Fibroblast of skin of right quadriceps (primary cell): ENCODE measurements at places on chromosomes 5 and 9.

GRCh38 chr5:170327168-170327567, 29.6 kb upstream of the LCP2 start:
- DNase-seq, result no peak

GRCh38 chr5:17064241-17064640, 128.2 kb upstream of the MYO10 start:
- no peak for DNase-seq

DNA sequence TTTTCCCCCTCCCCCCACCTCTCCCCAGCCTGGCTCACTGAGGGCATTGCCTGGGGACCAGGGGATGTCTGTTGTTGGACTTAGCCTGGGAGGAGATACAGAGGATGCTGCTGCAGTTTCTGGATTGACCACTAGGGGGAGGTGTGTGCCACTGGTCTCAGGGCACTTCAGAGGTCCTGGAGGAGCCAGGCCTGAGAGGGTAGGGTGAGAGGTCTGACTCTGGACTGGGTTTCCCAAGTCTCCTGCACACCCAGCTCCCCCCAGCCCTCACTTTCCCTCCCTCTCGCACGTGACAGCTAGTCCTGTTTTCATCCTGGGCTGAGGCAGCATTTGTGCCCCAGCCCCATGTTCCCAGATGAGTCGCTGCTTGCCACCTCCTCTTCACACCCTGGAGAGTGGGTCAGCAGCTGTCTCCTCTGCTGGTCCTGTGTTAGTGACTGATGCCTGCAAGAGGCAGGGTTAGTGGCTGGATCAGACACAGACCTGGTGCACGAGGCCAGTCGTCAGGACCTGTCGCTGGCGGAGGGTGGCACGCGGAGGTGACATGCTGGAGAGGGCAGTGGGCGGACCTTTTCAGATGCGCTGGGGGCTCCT, 4.4 kb downstream of the IL3 start:
- peak; percentile 59 for DNase-seq

DNA sequence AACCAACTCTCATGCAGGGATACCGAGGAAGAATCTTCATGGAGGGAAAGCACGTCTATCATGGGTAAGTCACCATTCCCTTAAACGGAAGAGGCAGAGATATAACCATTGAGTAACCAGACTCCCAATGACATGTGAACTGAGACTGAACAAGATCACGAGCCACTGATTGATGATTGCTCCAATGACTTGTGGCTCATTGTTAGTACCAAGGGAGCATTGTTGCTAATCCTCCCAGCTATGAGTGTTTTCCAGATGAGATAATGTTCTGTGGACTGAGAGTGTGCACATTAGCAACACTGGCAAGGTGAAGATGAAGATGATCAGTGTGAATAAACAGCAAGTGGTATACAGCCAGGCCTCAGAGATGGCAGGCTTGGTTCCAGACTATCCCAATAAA, 219.2 kb upstream of the MAP3K1 start:
- DNase-seq, result no peak

GRCh38 chr5:153661897-153662296, 171.4 kb downstream of the GRIA1 start:
- no peak for DNase-seq

DNA sequence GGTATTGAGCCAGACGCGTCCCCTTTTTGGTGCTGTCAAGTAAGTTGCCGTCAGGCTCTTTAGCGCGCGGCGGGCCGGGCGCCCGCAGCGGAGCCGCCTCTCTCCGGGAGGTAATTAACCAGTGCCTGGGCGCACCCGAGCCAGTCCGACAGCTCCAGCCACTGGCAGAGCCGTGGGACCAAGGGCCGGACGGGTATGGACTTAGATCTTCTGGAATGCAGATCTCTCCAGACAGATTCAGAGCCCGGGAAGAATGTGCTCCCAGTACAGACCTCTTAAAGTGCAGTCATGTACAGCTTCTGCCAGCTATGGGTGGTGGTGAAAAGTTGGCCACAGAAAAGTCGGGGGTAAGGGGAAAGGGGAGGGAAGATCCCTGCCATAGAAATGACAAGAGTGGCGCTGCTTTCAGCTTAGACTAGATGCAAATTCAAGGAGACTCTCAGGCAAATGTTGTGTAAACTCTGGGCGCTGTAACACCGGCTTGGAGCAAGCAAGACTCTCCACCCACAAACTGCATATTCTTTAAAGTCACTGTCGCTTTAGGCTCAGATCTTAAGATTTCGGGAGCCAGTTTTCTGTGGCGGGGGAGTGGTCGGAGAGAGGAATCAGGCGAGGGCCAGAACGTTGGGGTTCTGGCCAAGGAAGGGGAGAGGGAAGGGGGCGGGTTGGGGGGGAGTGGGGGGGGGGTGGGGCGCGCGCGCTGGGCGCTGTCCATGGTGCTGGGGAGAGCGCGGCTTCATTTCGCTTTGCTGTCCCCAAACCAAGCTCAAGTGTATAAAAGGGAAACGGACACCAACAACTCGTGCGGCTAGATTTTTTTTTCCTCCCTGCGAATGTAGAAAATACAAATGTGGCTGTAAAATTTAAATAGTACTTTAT, 29.2 kb downstream of the NR2F1 start:
- no peak for DNase-seq

- peak; percentile 48 for DNase-seq
These were observed 192.4 kb downstream of the ACTL7B start for GRCh38 chr9:108663422-108663821.

GRCh38 chr5:132466433-132467286, 23.9 kb downstream of the IRF1 start:
- peak; percentile 58 for DNase-seq

DNA sequence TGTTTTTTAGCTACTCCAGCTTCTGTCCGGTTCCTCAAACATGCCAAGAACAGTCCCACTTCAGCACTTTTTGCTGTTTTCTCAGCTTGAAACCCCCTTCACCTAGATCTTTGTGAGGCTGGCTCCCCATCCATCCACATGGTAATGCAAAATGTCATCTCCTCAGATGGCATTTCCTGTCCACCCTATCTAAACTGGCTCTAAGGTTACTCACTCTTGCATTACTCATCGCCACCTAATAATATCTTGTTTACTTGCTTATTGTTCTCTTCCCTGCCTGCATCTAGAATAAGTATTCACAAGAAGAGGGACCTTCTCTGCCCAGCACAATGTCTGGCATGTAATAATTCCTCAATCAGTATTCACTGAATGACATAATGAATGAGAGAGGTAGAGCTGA, 220.1 kb downstream of the FAM114A2 start:
- peak; percentile 39 for DNase-seq

DNA sequence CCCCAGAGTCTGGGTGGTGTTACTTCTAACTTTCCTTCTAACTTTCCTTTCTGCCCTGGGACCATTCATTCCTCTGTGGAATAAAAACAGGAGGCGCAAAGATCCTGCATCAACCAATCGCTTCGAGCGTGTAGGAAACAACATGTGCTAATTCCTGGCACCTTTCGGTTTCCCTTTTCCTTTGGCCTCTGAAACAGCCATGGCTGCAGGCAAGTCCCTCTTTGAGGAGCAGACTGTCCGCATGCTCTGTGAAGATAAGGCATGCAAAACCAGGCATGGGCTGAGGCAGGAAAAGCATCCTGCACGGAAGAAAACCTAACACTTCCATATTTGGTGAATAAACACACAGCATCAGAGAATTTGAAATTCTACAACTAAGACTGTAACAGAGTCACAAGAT, 128.3 kb downstream of the HSD17B3 start:
- DNase-seq, result no peak

GRCh38 chr9:77562019-77562748, 85.9 kb downstream of the GNA14 start:
- DNase-seq, result no peak

- DNase-seq, result no peak
These were observed 24.1 kb downstream of the GSN start for GRCh38 chr9:121292051-121292450.

DNA sequence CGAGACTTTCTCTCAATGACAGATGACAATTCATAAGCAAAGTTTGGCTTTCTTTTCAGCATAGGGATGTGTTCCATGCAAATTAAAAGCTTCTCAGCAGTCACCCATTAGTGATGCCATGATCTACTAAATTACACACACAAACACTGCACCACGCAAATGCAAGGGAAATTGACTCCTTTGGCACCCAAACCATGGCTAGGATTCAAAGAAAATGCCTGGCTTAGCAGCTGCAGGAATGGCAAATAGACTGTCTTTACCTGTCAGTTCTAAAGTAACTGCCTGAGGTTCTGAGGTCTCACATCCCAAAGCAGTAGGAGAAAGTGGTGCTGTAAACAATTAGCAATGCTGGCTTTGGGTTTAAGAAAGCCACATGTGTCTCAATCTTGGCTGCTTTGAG, 108.6 kb upstream of the ATP10B start:
- no peak for DNase-seq

GRCh38 chr9:78215706-78216105, 20.2 kb upstream of the CEP78 start:
- DNase-seq, result peak; percentile 69

DNA sequence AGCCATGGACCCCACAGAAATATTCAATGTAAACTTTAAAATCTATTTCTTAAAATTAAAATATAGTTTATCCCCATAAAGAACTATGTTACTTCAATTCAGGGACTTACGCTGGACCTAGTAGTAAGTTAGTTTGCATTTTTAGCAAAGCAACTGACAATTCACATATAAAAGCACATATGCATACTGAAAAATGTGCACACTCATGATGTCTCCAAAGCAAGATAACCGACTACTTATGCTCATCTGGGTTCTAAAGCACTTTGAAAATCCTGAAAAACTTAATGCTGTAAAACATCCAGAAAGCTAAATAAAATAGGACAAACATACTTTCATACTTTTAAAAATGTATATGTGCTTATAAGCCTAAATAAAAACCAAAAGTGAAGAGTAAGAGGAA, 264.4 kb upstream of the GAS1 start:
- DNase-seq, result no peak

- DNase-seq, result peak; percentile 90
These were observed 353.7 kb downstream of the CETN3 start for GRCh38 chr5:90055831-90056328.

DNA sequence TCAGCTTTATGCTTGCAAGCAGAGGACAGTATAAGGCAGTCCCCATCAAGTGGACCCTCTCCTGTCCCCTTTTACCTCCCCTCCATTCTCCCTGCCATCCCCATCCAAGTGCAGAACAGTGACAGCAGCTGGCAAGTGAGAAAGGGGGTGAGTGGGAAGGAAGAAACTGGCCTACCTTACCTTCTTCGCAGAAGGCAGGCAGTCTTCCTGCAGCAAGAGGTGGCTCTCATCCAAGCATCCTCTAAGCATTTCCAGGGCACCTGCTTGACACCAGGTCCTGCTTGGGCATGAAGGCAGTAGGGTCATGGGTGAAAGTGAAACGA, 77.3 kb upstream of the SH3PXD2B start:
- DNase-seq, result no peak

DNA sequence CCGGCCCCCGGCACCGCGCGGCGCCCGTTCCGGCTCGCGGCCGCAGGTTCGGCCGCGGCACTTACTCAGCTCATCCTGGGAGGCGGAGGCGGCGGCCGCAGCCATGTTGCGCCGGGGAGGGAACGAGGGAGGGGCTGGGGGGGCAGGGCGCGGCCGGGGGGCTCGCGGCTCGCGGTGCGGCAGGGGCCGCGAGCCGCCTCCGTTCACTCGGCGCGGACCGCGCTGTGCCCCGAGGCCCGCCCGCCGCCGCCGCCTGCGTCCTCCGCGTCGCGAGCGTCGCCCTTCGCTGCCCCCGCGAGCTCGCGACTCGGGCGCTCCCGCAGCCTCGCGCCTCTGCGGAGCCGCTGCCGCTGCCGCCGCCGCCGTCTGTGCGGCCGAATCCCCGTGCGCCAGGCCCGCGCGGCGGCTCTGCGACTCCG, 735 bp downstream of the ECPAS start:
- DNase-seq, result peak; percentile 57

GRCh38 chr9:132547976-132548730, 34.3 kb upstream of the BARHL1 start:
- DNase-seq, result no peak

- DNase-seq, result peak; percentile 11
These were observed 14.1 kb downstream of the HSPB3 start for GRCh38 chr5:54469622-54470021.

GRCh38 chr5:11064763-11065450, 303.9 kb upstream of the DAP start:
- DNase-seq, result no peak

GRCh38 chr9:676780-677438, 164.6 kb upstream of the DMRT1 start:
- DNase-seq, result no peak

GRCh38 chr9:3285365-3286161, 240.2 kb downstream of the RFX3 start:
- peak; percentile 84 for DNase-seq

GRCh38 chr5:41670854-41671479, 160.6 kb upstream of the PLCXD3 start:
- DNase-seq, result no peak

- peak; percentile 58 for DNase-seq
These were observed 122.6 kb downstream of the APBA1 start for GRCh38 chr9:69549310-69550202.

DNA sequence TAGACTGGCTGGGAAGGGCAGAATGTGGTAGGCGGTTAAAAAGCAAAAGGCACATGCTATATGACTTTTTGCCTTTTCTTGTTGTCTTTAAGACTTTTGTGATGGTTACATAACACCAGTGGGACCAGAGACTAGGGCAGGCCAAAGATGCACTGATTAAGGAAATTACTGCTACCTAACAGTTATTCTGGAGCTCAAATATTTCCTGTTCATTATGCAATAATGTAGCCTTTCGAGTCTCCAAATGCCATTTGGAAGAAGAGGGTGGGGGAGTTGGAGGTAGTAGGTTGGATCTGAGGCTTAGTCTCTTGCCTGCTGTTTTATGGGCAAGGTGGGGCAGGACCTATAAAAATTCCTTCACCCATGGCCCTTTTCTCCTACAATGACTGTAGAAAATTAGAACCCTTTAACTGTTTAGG, 51.7 kb downstream of the SH3GL2 start:
- peak; percentile 38 for DNase-seq

DNA sequence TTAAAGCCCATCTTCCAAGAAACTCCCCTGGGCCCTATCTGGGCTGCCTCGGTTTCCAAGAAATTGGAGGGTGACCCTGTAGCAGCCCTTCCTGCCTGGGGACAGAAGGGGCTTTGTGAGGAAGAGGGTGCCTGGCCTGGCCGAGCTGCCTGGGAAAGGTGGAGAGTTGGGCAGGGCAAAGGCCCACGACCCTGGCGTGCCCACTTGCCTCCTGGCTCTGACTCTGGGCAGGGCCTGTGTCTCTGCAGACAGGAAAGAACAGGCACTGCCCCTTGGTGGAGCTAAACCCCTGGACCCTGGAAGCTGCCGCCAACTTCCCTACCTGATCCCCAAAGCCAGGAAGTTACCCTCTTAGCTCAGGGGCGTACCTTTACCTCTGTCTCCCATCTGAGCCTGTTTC, 149.3 kb downstream of the RGS3 start:
- no peak for DNase-seq

DNA sequence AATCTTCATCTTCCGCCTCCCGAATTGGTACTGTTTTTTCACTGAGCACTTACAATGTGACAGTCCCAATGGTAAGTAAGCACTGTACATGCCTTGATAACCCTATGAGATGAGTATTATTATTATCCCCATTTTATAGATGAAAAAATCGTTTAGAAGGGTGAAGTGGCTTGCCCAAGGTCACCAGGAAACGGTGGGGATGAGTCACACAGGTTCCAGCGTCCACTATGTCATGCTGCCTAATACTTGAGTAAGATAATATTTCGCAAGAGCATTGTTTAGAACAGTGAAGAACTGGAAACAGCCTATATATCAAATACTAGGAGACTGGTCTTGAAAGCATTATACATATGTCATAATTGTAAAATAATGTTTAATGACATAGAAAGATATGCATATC, 12.9 kb downstream of the HAND1 start:
- peak; percentile 47 for DNase-seq
